ENCODE measurements at places on chromosomes 2 and 18.
A peak's percentile ranks its signal among the peaks of the same experiment; 100 is the strongest.

GRCh38 chr18:22691946-22692710 is 241.0 kb upstream of the RBBP8 start:
- DNase-seq, result no peak

- no peak for DNase-seq
Measured at GRCh38 chr2:159419403-159419802, 132.9 kb upstream of the WDSUB1 start.

DNA sequence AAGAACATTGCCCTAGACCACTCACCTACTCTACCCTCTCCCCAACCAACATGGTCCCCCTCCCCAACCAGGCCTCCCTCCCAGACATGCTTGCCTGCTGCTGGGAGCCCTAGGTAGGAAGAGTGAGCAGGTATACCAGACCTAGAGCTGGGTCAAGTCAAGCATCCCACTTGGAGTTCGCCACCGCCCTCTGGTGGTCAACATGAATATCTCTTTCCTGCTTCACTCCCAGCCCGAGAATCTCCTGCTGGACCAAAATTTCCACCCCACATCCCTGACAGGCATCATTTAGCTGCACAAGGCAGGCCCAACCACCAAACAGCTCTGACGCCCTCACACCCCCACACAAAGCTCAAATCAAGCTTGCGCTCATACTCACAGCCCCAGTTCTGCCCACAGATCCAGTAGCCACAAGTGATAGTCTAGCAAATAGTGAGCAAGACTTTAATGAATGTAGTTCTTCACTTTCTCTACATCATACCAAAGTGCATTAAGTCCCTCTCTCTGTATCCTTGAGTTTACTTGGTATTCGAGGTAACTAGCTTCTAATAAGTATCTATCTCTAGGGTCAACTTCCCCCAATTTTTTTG is 116.0 kb downstream of the TNS1 start:
- DNase-seq, result peak; percentile 80

- no peak for DNase-seq
Measured at GRCh38 chr2:36528274-36528673, 69.7 kb downstream of the FEZ2 start.

DNA sequence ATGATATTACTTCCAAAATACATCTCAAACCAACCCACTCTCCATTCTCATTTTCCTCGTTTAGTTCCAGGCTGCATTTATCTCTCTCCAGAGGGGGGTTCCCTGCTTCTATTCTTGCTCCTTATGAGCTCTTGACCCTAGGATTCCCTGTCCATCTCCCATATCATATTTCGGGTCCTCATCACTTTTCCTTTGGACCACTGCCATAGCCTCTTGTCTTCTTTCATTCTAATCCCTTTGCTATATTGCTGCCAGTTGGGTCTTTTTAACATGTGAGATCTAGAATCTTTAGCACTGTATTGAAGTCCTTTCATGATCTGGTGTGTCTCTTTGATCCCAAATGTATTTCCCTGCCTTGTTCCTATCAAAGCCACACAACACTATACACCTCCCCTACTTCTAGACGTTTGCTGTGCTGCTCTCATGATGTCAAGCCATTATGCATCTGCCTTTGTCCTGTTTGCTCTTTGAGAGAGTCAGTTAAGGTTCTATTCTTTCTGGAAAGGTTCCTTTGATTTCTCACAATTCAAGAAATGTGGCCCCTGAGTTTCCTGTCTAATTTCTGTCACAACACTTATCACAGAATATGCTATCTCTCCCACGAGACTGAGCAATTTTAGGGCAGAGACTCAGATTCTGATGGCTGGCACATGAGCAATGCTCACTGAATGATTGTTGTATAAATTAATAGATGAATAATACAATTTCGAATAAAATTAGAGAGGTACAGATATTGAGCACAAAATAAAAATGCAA is 43.2 kb upstream of the SESTD1 start:
- no peak for DNase-seq

DNA sequence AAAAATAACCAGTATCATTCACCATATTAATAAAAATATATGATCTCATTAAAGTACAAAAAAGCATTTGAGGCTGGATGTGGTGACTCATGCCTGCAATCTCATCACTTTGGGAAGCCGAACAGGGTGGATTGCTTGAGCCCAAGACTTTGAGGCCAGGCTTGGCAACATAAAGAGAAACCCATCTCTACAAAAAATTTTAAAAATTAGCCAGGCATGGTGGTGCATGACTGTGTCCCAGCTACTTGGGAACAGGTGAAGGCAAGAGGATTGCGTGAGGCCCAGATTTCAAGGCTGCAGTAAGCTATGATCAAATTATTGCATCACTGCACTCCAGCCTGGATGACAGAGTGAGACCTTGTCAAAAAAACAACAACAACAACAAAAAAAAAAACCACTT is 75.9 kb downstream of the RAD51AP2 start:
- no peak for DNase-seq
